WTC11 (cell line): ENCODE measurements at places on chromosomes 7 and 10.
A peak's percentile ranks its signal among the peaks of the same experiment; 100 is the strongest.

GRCh38 chr7:23863209-23863787 lies 153.3 kb downstream of the STK31 start:
- peak; percentile 24 for DNase-seq

DNA sequence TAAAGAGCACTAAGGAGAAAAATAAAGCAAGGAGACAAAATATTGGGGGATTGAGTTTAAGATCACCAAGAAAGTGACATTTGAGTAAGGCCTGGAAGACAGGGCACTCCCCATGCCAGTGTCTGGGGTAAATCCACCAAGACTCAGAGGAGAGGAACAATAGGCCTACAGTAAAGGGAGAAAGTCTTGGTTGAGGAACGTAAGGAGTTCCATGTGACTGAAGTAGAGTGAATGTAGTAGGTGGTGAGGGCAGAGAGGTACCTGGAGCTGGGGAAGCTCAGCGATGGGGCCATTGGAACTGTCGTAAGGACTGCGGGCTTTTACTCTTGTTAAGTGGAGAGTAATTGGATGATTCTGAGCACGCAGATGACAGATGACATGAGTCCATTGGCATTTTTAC lies 69.4 kb downstream of the CPED1 start:
- no peak for DNase-seq

- DNase-seq = no peak
These were observed 183.0 kb upstream of the PRSS1 start for GRCh38 chr7:142566271-142566670.

- no peak for DNase-seq
These were observed 56.9 kb downstream of the ATAD1 start for GRCh38 chr10:87761153-87761552.

DNA sequence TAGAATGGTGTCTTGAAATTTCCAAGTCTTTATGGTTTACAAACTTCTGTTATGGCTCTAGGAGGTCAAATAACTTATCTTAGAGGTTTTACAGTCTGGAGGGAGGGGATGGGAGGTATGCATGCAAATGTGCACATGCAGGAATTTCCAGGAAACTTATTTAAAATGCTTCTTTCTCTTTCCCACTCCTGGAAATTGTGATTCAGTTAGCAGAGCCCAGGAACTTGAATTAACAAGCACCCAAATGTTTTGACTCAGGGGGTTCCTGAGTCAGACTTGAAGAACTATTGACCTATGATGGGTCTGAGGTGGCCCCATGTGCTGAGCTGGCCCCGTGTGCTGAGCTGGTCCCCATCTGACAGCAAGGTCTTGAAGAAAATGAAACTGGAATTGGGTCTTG lies 669.4 kb downstream of the INHBA start:
- no peak for DNase-seq

GRCh38 chr7:16447876-16448275 lies 17.7 kb downstream of the SOSTDC1 start:
- no peak for DNase-seq

DNA sequence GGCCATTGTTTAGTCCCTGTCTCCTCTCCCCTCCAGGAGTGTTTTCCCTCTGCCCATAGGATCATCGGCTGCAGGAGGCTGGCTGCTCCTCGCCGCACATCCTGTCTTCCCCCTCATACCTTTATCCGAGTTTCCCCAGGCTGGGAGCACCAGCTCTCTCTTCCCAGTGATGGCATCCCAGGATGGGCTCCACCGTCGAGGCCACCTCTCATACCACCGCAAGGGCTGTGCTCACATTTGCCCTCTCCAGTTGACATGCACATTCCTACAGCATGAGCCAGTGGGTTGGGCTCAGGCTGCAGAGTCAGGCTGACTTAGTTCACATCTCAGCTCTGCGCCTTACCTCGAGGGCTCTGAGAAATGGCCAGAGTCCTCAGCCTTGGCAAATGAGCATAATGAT lies 12.1 kb downstream of the HKDC1 start:
- no peak for DNase-seq

- DNase-seq = no peak
These were observed 80.4 kb upstream of the PDE1C start for GRCh38 chr7:32150589-32150988.

GRCh38 chr10:104925232-104925851 lies 284.3 kb downstream of the SORCS3 start:
- DNase-seq = peak; percentile 60

DNA sequence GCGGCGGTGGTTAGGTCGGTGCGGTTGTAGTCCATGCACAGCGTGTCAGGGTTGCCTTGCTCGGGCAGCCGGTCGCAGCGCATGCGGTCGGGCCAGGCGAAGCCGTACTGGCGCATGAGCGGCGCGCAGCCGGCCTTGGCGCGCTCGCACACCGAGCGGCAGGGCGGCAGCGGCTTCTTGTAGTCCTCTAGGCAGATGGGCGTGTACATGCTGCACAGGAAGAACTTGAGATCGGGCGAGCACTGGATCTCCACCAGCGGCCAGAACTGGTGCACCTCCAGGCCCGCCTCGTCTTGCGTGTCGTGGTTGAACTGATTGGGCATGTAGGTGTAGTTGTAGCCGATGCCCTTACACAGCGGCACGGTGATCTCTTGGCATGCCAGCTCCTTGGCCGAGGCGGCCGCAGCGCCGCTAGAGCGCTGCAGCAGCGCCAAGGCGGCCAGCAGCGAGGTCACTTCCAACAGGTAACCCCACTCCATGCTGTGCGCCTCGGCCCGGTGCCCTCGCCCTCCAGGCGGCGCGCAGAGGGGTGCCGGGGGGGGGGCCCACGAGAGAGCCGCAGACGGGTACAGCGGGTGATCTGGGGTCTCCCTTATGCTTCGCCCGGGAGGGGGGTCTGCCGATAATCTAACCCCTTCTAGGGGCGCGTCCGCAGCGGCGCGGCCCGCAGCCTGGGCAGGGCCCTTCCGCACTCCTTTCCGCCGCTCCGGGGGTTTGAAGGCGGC lies 983 bp downstream of the FZD8 start:
- DNase-seq = peak; percentile 71

- DNase-seq = no peak
These were observed 4.1 kb downstream of the PIP4K2A start for GRCh38 chr10:22710139-22710745.

DNA sequence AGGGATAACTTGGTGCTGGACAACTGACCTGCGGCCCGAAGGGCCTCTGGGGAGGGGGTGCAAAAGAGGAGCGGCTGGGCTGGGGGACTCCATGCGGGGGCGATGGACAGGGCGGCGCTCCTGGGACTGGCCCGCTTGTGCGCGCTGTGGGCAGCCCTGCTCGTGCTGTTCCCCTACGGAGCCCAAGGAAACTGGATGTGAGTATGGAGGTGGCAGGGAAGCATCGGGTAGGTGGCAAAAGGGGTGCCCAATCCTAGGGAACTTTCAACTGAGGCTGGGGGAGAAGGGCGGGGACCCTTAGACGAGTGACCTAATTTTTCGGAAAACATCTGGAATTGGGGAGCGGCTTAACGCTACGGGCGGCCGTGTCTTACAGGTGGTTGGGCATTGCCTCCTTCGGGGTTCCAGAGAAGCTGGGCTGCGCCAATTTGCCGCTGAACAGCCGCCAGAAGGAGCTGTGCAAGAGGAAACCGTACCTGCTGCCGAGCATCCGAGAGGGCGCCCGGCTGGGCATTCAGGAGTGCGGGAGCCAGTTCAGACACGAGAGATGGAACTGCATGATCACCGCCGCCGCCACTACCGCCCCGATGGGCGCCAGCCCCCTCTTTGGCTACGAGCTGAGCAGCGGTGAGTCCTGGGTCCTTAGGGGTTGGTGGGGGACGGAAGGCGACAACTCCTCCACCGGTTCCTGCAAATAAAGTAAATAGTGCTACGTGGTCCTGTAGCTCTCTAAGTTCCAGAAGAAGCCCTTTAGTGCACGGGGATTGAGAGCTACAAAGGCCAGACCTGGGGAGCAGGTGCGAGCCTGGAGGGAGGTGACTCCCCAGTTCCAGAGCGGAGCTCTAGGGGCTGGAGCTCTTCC lies 622 bp downstream of the WNT16 start:
- peak; percentile 71 for DNase-seq

GRCh38 chr7:80637911-80638765 lies at the start of gene CD36:
TSS of gene CD36 (plus strand) at chr7:80638642. CDS start at chr7:80646741, 8,099 bp downstream.
- DNase-seq = no peak

DNA sequence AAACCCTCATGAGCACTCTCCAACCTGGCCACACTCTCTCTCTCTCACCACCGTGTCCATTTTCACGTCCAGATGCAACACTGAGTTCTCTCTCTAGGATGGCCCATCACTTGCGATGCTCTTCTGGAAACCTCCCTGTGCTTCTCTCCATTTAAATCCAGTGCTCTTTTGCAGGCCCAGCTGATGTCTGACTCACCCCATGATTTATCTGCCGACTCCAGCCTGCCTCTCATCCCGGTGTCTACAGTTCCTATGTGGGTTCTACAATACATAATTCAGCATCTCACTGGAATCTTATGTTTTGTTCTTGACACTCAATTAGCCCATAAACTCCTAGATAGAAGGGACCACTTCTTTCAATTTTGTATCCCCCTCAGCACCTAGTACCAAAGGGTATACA lies 5.0 kb downstream of the TPK1 start:
- DNase-seq = no peak

DNA sequence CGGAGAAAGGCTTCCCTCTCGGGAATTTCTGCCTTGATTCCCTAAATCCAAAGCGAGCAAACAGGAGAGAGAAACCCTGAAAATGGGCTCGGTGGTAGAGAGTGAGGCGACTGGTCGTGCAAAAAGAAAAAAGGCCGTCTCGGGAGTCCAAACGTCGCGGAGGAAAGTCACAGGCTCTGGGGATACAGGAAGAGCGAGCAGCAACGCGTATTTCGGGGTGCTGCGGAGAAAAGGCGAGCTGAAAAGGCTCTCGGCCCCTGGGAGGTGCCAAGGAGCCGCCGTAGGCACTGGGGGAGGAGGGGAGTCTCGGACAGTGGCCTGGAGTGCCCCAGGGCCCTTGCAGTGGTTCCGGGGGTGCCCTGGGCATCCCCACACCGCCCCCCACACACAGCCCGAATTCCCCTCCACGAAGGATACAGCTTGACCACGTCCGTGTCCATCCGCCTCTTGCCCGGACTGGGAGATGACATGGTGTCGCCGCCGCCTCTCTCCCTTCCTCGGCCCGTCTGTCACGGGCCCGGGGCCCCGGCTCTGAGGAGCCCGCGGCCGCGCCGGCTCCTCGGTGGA lies 591 bp downstream of the UBE2H start:
- no peak for DNase-seq

- DNase-seq = peak; percentile 16
These were observed 816 bp downstream of the DMTF1 start for GRCh38 chr7:87152897-87153641.

DNA sequence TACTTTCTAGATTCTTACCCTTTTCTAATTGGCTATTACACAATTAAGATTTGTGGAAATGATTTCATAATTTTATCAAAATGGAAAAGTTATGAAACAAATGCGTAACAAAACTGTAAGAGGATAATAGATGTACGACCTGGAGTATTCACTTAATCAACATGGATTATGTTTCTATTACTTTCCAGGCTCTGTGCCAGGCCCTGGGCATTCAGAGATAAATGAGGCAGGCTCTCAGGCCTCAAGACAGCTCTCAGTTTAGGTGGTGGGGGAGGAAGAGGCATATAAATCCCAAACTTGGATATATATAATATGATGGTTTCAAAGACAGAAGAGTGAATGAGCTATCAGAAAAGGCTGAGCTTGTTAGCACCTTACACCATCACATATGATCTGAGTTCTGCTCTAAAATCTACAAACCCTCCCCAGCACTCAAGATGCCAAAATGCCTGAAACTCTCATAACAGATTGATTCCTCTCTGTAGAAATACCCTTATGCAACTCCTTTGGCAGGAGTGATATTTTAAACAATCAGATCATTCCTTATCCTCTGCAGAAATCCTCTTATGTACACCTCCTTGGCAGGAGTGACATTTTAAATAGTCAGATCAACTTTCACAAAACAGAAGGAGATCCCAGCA lies 42.5 kb downstream of the ACBD5 start:
- no peak for DNase-seq

- DNase-seq = no peak
These were observed 78.5 kb downstream of the TRIM24 start for GRCh38 chr7:138538518-138538917.

- no peak for DNase-seq
These were observed 413.8 kb upstream of the FOXK1 start for GRCh38 chr7:4268040-4268965.

- DNase-seq = no peak
These were observed 16.7 kb downstream of the CRPPA start for GRCh38 chr7:16404636-16405035.

DNA sequence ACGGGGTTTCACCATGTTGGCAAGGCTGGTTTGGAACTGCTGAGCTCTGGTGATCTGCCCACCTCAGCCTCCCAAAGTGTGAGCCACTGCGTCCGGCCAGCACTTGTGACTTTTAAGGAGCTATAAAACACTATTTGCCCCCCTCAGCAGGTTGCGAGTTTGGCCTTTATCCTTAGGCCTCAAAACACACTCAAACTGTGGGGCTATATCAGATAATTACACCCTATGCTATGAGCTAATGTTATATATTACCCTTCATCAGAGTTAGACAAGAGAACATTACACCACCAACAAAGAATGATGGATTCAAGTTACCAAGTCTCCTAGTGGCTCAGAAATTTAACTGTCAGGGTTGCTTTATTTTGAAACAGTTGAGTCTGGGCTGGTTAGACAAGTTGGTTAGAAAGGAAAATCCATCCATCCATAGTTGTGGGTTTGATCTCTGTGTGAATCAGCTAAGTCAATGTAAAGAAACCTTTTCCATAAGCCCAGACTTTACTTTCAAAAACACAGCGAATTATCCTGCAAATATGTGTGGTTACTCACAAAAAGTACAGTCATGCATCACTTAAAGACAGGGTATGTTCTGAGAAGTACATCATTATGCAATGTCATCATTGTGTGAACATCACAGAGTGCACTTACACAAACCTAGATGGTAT lies 115.8 kb downstream of the SEMA3D start:
- DNase-seq = no peak

- DNase-seq = no peak
These were observed 359.9 kb downstream of the GLRX3 start for GRCh38 chr10:130495891-130496636.
